NAMALWA (cell line): ENCODE measurements at places on chromosomes 1 and 21.

DNA sequence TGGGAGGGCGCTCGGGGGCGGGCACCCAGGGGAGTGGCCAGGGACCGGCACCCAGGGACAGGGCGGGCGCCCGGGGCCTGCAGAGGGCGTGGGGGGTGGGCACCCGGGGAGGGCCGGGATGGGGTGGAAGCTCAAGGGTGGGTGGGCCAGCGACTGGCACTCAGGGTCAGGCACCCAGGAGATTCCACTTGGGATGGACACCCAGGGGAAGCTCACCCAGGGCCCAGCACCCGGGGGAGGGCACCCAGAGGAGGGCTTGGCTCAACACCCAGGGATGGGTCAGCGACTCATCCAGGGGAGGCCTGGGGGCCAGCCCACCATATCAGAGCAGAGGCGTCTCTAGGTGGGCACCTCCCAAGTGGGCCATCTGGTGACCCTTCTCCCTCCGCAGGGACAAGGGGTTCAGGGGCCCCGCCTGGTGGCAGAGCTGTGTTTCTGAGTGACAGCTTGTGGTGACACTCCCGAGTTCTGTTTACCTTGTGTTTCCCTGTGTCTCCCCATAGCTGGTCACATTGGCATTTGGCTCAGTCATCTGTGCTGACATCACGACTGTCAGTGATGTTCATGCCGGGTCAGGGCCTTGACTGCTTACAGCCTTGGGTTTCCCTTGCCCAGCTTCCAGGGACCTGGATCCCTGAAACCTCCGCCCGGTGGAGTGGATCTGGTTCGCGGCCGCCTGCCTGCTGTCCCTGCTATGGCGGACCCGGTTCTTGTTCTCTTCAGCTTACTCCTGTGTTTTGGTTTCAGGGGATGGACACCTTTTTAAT is 749 bp downstream of the IBA57 start:
- peak; percentile 84 for DNase-seq

DNA sequence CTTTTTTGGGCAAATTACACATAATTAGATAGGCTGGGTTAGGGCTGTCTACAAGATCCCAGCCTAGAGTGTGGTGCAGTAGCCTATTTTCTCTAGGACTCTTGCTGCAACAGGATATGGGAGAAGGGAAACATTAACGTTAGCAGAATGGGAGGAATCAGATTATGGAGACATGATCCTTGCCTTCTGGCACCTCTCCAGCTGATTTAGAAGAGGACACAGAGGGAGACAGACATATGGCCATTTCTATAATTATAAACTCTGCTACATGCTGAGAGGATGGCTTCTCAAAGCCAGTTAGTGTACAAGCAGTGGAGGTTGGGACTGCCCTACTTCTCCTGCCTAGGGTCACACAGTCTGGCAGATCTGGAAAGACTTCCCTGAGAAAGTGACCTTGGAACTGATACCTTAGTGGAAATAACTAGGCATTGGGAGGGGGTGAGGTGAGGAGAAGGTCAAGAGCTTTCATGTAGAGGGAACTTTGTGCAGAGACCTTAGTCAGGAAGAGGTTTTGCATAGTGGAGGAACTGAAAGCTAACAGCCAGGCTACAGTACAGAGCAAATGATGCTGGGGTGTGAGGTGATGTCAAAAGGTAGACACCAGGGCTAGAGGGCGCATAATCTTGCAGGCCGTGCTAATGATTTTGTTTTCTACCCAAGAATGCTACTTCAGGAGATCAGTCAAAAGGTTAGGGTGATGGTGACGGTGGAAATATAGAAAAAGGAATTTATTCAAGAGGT is 1.2 kb upstream of the CD1D start:
- DNase-seq, result peak; percentile 90

- no peak for DNase-seq
Measured at GRCh38 chr1:16402742-16403141, 34.5 kb downstream of the SPATA21 start.

- no peak for DNase-seq
Measured at GRCh38 chr21:39537571-39537970, 75.2 kb upstream of the B3GALT5 start.

DNA sequence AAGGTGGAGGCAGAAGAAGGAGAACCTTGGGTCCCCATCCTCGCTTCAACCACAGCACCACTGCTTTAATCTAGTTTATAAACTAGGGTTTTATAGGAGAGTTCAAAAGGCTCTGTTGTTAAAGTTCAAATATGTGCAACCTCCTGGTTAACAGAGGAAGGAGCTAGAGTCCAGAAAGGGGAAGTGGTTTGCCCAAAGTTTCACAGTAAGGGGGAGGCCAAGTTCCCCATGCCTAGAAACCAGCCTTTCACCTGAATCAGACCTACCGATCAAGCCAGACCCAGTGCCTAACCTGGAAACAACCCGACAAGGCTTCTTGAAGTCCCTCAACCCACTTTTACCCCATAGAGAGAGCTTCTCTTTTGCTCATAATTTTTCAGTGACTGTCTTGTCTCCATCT is 106.5 kb downstream of the PLPP3 start:
- DNase-seq, result peak; percentile 29

DNA sequence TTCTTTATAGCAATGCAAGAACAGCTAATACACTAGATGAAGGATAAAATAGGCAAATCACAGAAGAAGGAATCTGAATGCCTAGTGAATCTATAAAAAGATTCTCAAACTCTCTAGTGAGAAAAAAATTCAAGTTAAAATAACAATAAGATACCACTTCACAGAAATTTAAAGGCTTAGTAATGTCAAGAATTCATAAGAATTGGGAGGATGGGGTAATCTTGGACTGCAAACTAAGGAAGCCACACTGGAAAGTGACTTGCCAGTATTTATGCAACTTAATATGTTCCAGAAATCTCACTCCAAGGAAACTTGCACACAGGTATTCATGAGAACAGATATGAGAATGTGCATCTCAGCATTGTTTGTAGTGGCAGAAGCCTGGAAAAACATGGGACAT is 38.9 kb upstream of the PRRC2C start:
- DNase-seq, result no peak

DNA sequence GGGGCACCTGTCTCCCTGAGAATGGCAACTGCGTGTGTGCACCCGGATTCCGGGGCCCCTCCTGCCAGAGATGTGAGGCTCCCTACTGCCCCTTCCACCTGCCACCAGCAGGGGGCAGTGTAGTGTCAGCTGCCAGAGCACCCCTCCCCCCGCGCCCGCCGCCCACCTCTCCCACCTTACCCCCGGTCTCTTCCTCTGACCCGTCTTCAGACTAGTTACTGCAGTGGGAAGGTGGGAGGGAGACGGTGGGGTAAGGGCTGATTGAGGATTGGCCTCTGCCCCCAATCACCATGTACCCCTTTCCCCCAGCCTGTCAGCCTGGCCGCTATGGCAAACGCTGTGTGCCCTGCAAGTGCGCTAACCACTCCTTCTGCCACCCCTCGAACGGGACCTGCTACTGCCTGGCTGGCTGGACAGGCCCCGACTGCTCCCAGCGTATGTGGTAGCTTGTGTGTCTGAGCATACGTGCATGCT is 10.1 kb upstream of the LRRC71 start:
- DNase-seq, result peak; percentile 67

DNA sequence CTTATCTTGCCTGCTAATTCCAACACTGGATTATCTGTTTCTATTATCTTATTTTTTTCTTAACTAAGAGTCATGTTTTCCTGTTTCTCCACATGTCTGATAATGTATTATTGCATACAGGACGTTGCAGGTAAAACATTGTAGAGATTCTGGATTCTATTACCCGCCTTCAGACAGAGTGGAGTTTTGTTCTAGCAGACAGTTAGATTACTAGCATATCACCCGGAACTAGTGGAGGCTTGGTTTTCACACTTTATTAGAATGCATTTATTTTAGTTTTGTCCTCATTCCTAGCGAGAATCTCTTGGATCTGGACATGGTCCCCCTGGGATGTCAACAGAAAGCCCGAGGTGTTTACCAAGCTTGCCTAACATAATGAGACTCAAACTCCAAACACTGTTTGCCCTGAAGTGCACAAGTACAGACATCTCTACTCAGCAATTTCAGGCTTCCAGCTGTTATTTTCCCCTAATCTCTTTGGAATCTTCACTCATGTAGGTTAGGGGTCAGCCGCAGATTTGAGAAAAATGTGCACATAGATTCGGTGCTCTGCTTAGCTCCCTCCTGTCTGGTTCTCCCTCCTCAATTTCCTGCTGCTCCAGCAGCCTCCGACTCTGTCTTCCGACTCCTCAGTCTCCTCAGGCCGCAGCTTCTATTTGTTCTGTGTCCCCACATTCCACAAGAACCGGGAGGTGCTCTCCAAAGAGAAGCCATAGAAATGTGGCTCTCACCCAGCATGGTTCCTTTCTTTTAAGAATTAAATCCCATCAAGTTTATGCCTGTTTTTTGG is 36.8 kb upstream of the PTPRF start:
- DNase-seq, result no peak

- no peak for DNase-seq
Measured at GRCh38 chr1:169594391-169594790, 8.1 kb upstream of the F5 start.

- peak; percentile 75 for DNase-seq
Measured at GRCh38 chr1:29453502-29454240, 217.3 kb downstream of the PTPRU start.

GRCh38 chr21:30947141-30947540 is 65.8 kb upstream of the KRTAP11-1 start:
- DNase-seq, result no peak

DNA sequence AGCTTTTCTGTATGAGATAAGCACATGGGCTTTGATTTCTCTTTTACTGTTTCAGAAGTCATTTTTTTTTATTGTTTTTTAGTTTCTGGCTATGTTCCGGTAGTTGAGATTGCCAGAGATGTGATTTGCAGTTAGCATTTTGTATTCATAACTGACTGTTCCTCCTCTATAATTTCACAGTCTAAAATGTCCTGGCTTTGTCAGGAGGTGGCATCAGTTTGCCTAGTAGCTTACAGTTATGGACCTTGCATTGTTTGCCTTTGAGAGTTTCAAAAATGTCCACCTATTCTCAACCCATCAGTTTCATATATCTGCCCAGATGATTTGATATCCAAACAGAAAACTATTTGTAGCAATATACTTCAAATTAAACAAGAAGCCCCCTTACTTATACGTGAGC is 39.5 kb upstream of the ST6GALNAC3 start:
- peak; percentile 7 for DNase-seq

- DNase-seq, result no peak
Measured at GRCh38 chr1:232624546-232625281, 5.2 kb downstream of the SIPA1L2 start.

DNA sequence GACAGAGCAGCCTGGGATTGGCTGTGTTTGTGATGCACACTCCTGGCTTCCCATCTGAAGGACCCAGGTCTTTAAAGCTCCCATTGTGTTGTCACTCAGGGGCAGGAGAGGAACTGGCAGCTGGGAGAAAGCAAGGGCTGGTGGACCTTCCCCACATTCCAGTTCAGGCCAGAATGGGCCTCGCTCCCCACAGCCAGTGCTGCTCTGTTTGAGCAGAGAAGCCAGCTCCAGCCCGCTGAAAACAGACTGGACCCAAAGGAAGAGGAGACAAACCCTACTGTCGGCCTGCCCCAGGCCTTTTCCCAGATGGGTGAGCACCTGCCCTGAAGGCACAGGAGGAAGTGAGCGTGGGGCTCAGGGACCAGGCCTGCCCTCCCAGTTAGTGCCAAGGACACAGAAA is 499.4 kb downstream of the NPHP4 start:
- DNase-seq, result no peak

DNA sequence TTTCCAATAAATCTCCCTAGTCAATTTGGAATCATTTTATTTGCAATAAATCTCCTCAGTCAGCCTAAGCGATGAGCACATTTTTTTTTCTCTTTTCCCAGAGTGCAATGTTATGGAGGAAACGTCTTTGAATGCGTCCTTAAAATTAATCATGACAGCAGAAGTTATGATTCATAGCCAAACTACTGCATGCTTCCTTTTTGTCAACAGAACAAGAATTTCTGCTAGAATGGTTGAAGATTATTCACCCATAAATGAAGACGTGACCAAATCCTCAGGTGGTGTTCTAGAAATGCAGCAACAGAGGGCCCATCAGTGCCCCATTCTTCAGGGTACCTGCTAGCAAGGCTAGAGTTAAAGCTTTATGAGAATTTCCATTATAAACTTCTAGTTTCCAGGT is 407.9 kb upstream of the PKN2 start:
- no peak for DNase-seq

GRCh38 chr1:235776396-235776795 is 90.3 kb downstream of the LYST start:
- no peak for DNase-seq

- peak; percentile 97 for DNase-seq
Measured at GRCh38 chr1:174262349-174263241, 103.3 kb downstream of the RABGAP1L start.

- DNase-seq, result peak; percentile 67
Measured at GRCh38 chr1:3695326-3696217, 43.3 kb downstream of the TP73 start.

- no peak for DNase-seq
Measured at GRCh38 chr1:162873671-162874666, 13.0 kb upstream of the CCDC190 start.

GRCh38 chr1:219837274-219837993 is 90.9 kb downstream of the SLC30A10 start:
- peak; percentile 65 for DNase-seq

DNA sequence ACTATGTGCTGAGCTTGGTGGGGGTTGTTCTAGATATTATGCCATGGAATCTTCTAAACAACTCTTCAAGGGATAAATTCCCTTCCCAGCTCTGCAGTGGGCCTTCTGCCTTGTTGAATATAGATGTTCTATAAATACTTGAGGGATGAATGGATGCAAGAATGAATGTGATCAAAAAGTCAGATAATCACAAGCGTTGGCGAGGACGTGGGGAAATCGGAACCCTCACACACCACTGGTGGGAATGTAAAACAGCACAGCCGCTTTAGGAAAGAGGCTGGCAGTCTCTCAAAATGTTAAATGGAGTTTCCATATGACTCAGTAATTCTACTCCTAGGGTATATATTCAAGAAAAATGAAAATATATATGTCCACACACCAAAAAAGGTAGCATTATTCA is 19.0 kb downstream of the SDC3 start:
- no peak for DNase-seq

GRCh38 chr21:41962425-41962966 is 8.7 kb upstream of the C2CD2 start:
- no peak for DNase-seq

DNA sequence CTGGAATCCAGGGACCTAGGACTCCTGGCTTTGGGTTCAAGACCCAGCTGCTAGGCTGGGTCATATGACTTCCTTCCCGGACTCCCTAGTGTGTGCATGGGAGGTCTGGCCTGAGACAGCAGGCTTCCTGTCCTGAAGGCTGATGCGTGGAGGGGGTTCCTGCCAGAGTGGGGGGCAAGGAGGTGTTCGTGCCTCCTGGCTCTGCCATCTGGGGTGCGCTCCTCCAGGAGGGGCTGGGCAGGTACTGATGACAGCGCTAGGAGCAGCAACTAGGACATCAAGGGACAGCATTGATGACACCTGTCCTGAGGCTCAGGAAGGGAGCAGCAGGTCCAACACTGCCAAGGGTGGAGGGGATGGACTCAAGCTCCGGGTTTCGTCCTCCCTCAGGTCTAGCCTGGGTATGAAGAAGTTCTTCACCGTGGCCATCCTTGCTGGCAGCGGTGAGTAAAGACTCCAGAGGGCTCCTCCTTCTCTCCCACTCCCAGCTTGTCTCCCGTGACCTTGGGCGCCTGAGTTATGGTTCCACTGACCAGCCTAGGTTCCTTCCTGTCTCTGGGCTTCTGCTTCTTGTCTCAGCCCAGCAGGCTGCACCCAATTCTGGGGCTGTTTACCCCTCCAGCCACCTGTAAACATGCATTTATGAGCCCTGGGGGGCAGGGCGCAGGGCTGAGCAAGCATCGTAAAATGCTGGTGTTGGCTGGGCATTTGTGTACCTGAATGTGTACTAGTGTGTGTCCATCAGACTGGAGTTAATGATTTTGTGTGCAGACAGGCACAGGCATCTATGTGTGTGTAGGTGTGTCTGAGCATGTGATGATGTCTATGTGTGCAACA is 871 bp downstream of the PLA2G2F start:
- no peak for DNase-seq
